ENCODE measurements at places on chromosomes 13 and 19.

DNA sequence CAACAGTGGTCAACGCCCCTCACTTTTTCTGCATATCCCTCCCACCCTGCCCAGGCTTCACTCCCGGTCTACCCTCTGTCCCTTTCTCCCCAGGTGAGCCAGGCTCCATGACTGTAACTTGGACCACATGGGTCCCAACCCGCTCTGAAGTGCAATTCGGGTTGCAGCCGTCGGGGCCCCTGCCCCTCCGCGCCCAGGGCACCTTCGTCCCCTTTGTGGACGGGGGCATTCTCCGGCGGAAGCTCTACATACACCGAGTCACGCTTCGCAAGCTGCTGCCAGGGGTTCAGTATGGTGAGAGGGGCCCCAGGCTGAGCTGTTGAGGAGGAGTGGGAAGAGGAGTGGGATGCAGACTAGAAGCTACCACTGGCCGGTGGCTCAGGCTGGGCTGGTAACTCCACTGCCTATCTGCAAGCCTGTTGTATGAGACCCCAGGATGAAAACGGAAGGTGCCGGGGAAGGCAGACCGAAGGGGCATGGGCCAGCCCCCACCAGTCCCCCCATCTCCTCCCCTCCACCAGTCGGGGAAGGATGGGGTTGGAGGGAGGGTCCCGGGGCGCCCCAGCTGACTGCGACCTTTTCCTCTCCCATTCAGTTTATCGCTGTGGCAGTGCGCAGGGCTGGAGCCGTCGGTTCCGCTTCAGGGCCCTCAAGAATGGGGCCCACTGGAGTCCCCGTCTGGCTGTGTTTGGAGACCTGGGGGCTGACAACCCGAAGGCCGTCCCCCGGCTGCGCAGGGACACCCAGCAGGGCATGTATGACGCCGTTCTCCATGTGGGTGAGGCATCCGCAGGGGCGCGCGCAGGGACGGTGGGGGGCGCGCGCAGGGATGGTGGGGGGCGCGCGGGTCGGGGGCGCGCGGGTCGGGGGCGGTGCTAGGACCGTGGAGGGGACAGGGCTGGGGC lies 14.4 kb downstream of the ACP7 start:
- no peak for DNase-seq

- DNase-seq: no peak
Observed at GRCh38 chr19:46586294-46586693, 14.8 kb upstream of the CALM3 start.

DNA sequence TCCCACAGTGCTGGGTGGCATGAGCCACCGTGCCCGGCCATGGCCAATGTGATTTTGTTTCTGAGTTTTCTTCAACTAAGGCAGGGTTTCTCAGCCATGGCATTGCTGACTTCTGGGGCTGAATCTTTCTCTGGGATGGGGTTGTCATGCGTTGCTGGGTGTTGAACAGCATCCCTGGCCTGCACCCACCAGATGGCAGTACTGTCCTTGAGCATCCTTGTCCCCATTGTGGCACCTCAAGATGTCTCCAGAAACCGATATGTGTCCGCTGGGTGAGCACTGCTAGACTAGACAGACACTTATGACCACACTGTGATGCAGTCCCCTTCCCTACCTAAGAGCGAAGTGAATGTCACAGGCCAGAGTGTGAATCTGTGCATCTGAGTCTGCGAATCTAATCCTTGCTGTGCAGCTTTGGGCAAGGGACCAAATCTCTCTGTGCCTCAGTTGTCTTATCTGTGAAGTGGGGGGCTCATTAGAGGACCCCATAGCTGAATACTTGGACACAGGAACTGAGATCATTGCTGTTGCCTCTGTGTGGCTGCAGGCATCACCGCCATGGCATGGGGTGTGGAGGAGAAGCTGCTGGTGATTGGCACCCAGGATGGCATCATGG lies 50.3 kb upstream of the SIN3B start:
- DNase-seq: no peak

DNA sequence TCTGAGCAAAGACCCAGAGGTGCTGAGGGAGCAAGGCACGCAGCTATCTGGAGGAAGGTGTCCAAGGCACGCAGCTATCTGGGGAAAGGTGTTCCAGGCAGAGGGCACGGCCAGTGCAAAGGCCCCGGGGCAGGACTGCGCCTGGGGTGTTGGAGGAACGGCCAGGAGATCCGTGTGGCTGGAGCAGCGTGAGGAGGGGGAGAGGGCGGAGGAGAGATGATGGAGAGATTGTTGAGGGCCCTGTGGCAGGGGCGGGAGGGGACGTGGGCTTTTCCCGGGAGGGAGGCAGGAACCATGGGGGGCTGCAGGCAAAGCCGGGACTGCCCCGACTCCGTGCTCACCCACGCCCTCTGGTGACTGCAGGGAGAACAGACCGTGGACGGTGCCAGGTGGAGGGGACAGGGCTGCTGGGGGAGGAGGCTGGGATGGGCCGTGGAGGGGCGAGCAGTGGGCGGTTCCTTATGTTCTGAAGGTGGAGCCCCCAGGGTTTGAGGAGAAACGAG lies 13.3 kb upstream of the MISP start:
- DNase-seq: no peak

- DNase-seq: no peak
Observed at GRCh38 chr19:43560687-43561086, 14.6 kb downstream of the XRCC1 start.

DNA sequence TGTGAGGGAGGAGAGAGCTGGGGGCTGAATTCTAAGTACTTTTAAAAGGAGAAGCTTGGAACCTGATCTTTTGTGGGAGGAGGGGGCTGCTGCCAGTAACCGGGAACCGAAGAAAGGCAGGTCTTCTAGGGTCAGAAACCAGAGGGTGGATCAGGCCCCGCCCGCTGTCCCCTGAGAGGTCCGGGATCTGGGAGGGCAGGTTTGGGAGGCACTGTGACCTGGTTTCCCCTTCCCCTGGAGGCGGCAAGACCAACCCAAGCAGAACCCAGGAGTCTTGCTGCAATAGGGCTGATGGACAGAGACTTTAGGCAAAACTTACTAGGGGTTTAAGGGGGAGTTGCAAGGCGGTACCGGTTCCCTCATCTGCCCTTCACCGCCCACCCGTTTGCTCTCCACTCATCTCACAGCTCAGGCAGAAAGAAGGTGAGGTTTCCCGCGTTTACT lies 707 bp upstream of the KLK8 start:
- no peak for DNase-seq

DNA sequence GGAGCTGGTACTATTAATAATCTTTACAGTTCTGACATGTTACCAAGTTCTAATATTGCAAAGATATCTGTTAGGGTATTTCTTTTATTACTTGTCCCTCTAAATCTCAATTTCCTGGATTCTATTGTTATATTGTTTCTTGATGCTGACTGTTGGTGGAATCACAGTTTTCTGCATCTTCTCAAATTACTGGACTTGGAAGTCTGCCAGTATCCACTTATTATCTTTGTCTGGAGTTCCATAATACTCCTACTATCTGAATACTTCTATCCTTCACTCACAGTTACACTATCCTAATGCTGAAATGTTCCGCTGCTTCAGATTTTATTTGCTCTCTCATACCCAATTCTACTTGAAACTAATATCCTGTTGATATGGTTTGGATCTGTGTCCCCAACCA lies 1985.7 kb upstream of the PRR20A start:
- no peak for DNase-seq

DNA sequence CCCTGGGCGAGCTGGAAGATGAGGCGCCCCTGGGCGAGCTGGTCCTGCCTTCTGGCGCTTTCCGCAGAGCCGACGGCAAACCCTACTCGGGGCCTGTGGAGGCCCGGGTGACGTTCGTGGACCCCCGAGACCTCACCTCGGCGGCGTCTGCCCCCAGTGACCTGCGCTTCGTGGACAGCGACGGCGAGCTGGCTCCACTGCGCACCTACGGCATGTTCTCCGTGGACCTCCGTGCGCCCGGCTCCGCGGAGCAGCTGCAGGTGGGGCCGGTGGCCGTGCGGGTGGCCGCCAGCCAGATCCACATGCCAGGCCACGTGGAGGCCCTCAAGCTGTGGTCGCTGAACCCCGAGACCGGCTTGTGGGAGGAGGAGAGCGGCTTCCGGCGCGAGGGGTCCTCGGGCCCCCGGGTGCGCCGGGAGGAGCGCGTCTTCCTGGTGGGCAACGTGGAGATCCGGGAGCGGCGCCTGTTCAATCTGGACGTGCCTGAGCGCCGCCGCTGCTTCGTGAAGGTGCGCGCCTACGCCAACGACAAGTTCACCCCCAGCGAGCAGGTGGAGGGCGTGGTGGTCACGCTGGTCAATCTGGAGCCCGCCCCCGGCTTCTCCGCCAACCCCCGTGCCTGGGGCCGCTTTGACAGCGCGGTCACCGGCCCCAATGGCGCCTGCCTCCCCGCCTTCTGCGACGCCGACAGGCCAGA lies 6.3 kb downstream of the CILP2 start:
- no peak for DNase-seq

DNA sequence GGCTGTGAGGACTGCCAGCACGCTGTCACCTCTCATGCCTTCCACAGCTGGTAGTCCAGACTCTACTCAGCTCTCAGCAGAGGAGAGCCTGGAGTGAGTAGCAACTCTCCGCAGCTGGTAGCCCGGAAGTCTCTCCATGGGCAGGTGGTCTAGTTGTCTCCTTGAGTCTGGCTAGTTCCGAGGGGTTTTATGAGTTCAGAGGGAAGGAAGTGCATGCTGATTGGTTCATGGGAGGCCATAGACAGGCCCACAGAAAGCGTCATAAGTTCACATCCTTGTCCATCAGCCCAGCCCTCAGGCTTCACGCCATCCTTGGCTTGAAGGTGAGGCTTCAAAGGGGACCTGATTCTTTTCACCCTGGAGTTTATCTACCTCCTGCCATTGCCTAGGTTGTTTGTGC lies 2662.4 kb upstream of the PCDH20 start:
- no peak for DNase-seq

GRCh38 chr13:20411638-20412342 lies 113.9 kb downstream of the CRYL1 start:
- no peak for DNase-seq

DNA sequence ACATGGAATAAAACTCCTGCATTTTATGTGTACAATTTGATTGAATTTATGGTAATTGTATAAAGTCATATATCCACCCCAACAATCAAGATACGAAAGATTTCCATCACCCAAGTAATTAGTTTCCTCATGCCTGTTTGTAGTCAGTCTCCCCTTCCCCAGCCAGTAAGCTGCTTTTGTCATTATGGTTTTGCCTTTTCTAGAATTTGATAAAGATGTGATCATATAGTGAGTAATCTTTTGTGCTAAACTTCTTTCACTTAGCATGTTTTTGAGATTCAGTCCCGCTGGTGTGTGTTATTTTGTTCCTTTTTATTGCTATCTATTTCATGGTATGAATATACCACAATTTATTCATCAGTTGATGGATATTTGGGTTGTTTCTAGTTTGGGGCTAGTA lies 16.0 kb downstream of the ITM2B start:
- DNase-seq: no peak

- no peak for DNase-seq
Observed at GRCh38 chr13:20161275-20161950, 561 bp upstream of the GJA3 start.

- DNase-seq: no peak
Observed at GRCh38 chr13:94192431-94192975, 287.0 kb downstream of the DCT start.

DNA sequence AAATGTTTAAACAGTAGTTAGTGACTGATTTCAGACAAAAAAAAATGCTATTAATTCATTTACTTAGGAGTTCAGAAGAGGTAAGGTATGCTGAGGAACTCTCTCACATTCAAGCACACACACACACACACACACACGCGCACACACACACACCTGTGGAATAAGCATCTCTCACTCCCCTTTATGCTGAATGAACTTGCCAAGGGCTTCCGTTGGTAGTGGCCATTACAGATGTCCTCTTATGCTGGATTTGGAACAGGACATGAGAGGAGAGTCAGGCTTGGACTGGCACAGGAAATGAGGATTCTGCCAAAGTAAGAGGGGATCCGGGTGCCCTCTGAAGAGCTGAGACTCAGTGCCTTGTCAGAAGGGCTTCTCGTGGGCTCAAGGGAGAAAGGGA lies 463.4 kb upstream of the MIR17HG start:
- no peak for DNase-seq

DNA sequence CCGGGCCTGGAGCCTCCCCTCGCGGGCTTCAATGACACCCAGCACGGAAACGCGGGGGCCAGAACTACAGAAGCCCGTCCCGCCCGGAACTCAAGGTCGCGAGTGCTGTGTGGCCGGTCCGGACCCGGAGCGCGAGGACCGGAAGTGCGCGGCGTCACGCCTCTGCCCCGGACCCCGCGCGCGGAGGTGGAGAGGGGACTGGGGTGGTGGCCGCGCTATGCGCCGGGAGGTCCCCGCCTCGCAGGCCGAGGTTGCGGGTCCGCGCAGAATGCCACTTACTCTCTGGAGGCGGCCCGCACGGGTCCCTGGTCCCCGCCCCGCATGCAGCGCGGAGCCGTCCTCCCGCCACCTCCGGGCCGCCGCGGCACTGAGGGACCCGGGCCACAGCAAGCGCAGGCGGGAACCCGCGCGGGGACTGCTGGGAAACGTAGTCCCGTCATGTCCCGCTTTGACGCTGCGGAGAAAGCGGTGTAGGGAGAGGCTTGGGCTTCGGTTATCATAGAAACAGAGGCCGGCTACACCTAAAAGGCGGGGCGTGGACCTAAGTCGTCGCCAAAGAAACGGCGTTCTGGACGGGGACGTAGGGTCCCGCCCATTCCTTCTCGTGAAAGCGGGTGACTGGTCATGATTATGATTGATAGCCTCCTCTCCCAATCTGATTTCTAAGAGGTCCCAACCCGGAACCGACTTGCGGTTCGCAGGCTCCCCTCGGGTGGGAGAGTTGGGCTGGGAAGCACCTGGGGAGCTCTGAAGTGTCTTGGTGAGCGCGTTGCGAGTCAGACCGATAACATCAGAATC lies at the start of gene ZNF837:
Gene ZNF837, minus strand, starts transcription at position 369 of the 798 bp plus-strand sequence. CDS start 11,698 bp downstream, outside the sequence.
- peak; percentile 100 for DNase-seq

DNA sequence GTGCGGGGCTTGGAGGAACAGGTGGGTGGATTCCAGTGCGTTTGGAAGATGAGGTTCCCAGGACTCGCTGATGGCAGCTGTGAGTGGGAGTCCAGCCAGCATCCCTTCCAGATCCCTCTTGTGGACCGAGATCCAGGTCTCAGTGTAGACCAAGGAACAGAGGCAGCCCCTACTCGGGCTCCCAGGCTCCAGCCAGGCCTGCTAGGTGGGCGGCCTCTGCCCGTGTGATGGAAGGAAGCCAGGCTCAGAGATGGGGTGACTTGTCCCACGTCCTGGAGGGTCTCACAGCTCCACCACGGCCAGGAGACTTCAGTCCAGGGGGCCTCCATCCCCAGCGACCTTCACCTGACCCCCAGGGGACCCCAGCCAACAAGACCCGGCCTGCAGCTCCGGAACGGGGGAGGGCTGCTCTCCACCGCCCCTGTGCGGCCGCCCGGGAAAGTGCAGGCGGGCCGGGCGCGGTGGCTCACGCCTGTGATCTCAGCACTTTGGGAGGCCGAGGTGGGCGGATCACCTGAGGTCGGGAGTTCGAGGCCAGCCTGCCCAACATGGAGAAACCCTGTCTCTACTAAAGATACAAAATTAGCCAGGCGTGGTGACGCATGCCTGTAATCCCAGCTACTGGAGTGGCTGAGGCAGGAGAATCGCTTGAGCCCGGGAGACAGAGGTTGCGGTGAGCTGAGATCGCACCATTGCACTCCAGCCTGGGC lies 729 bp upstream of the MADCAM1 start:
- DNase-seq: no peak

- no peak for DNase-seq
Observed at GRCh38 chr13:94093652-94094315, 385.7 kb downstream of the DCT start.

- no peak for DNase-seq
Observed at GRCh38 chr13:71789693-71790329, 77.2 kb downstream of the DACH1 start.

- no peak for DNase-seq
Observed at GRCh38 chr13:32525766-32526165, 12.8 kb downstream of the N4BP2L2 start.

GRCh38 chr13:98508685-98509084 lies 68.2 kb downstream of the STK24 start:
- no peak for DNase-seq

GRCh38 chr19:34345947-34346351 lies 19.0 kb upstream of the GPI start:
- DNase-seq: no peak

Measured in BJ (cell line).